ENCODE measurements at places on chromosomes 6 and 20.

GRCh38 chr20:1377341-1377871, 15.4 kb downstream of the FKBP1A start:
- no peak for DNase-seq

GRCh38 chr20:35994994-35995453, 26.6 kb downstream of the CNBD2 start:
- DNase-seq, result peak; percentile 59

DNA sequence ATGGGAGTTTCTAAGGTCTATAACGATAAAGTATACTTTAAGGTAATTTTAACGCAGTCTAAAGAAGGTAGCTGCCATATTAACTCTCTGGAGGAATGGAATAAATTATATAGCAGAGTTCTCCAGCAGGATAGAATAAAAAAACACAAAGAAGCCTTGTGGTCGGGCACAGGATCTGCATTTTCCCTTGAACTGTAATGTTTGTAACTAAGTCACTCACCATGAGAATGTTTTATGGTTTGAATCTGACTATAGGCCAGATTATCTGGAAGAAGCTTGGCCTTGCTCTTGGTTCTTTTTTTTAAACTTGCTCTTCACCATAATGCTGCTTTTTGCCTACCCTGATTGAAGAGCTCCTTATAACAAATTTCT, 238.8 kb upstream of the NOX3 start:
- DNase-seq, result no peak

DNA sequence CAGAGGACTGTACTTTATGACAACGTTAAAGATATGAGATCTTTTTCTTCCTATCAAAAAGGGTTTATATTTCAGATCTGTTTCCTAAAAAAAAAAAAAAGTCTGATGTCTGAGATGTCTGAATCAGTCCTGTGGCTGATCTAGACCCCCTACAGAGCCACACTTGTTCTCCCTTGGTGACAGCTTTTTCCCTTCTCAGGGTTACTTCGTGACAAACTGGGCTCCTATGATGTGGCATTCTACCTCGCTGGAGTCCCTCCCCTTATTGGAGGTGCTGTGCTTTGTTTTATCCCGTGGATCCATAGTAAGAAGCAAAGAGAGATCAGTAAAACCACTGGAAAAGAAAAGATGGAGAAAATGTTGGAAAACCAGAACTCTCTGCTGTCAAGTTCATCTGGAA, 134.5 kb downstream of the SLC16A10 start:
- no peak for DNase-seq

GRCh38 chr6:92701425-92702096, 717.8 kb downstream of the EPHA7 start:
- no peak for DNase-seq

DNA sequence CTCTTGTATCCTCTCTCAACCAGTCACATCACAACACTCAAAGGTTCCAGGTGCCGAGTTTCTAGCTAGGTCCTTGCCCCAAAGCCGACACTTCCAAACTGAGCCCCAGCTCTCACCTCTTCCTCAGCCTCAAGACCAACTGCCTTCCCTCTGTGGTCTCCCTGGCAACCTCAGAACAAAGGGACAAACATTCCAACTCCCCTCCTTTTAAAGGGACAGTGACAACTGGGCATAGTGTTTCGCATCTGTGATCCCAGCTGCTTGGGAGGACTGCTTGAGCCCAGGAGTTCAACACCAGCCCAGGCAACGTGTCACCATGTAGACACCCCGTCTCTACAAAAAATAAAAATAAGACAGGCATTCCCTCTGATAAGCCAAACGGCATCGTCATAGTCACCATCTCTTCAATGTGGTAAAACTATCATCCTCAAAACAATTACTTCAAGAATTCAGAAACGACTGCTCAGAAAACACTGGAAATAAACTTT, 11.3 kb downstream of the DIDO1 start:
- DNase-seq, result no peak

DNA sequence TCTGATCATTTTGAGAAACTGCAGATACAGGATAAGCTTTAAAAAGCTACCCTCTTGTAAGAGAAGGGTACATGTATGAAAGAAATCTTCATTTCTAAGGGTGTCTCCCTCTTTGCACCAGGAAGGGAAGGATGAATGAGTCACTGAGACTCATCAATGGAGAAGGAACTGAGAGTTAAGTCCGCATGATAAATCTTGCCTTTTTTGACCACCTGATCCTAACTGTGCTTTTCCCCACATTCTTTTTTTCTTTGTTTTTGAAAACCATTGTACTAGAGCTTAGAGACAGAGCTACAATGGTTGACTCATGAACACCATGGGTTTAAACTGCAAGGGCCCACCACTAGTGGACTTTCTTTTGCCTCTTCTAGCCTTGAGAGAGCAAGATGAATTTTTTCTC, 353.0 kb upstream of the RGS17 start:
- DNase-seq, result no peak

DNA sequence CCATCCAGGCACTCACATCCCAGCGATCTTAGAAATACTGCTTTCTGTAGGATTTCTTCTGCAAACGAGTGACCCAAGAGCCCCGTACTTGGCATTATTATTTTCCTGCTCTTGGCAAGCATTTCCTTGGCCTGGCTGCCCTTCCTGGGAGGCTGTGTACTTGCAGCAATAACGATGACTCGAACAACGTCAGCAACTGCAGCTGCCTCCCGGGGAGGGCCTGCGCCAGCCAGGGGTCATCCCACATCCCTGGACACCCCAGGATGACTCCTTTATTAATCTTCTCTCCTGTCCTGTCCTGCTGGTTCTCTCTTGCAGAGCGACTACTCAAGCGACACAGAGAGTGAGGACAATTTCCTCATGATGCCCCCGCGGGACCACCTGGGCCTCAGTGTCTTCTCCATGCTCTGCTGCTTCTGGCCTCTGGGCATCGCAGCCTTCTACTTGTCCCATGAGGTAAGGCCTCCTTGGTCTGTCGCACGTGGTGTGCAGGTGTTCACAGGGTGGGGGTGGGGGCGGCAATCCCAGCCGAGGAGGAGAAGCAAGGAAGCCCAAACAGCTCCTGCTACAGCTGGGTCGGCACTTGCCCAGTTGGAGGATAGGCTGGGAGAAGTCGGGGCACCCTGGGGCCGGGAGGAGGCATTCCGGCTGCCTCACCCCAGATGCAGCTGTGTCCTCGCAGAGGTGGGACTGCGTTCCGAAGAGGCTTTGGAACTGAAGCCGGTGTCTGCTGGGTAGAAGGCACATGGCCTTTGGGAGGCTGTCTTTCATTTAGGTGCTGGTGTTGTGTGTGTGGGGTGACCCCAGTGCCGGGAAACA, 115.3 kb downstream of the SYNDIG1 start:
- DNase-seq, result no peak

- no peak for DNase-seq
Measured at GRCh38 chr6:158818581-158819212, 471 bp downstream of the EZR start.

- no peak for DNase-seq
Measured at GRCh38 chr6:52423971-52424381, 3.8 kb downstream of the EFHC1 start.

DNA sequence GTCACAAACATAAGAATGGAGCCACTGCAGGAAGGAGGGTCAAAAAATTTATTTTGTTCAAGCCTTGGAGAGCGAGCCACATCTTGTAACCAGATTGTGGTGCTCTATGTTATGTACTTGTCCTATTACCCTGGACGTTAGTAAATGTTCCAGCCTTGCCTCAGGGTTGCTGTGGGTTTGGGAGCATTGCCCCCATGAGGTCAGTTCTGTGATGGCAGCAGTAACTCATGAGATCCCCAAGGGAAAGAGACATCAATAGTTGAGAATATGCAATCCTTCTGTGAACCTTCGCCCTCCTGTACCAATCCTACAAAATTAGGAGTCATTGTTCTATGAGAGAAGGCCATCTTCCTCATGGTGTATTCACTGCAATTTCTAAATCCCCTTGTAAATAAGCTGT, 16.4 kb upstream of the CFAP206 start:
- no peak for DNase-seq

- no peak for DNase-seq
Measured at GRCh38 chr6:110319843-110320242, 38.3 kb downstream of the METTL24 start.

GRCh38 chr6:95866732-95867131, 149.0 kb upstream of the FUT9 start:
- DNase-seq, result no peak

DNA sequence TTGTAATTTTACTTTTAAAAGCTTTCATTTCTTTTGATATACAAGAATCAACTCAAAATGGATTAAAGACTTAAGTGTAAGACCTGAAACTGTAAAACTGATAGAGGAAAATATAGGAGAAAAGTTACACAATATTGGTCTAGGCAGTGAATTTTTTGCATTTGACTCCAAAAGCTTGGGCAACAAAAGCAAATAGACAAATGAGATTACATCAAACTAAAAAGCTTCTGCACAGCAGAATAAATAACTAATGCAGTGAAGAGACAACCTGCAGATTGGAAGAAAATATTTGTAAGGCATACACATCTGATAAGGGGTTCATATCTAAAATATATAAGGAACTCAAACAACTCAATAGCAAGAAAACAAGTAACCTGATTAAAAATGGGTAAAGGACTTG, 3.0 kb downstream of the GABRR1 start:
- DNase-seq, result no peak

GRCh38 chr6:137729866-137730629, 137.0 kb upstream of the TNFAIP3 start:
- DNase-seq, result no peak

GRCh38 chr6:144989319-144990107, 704.4 kb downstream of the UTRN start:
- DNase-seq, result no peak

DNA sequence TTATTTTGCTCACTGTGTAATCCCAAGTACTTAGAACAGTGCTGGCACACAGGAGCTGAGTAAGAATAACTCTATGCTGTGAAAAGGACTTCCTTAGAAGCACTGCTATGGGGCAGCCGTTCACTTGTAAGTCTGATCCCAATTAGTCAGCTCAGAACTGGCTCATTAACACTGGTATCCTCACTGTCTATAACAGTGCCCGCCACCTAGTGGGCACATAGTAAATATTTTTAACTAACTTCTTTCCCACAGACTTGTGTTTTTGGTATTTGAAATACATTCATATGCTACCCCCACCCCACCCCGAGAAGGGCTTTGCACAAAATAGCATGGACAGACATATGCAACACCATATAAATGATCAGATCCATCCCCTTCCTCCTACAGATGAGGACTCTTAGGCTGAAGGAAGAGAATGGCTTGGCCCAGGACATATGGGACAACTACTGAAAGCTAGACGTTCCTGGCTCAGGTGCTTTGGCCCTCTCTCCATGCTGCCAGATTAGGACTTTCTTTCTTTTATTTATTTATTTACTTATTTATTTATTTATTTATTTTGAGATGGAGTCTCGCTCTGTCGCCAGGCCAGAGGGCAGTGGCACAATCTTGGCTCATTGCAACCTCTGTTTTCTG, 47.1 kb downstream of the DST start:
- peak; percentile 26 for DNase-seq

- no peak for DNase-seq
Measured at GRCh38 chr6:122789182-122790027, at the start of gene SMPDL3A. Gene SMPDL3A, plus strand, starts transcription at chr6:122789258. Its CDS starts 89 bp downstream, at chr6:122789347.

GRCh38 chr6:136723780-136724179, 68.5 kb downstream of the MAP3K5 start:
- peak; percentile 57 for DNase-seq
